ENCODE measurements at places on chromosomes 7 and 10.

DNA sequence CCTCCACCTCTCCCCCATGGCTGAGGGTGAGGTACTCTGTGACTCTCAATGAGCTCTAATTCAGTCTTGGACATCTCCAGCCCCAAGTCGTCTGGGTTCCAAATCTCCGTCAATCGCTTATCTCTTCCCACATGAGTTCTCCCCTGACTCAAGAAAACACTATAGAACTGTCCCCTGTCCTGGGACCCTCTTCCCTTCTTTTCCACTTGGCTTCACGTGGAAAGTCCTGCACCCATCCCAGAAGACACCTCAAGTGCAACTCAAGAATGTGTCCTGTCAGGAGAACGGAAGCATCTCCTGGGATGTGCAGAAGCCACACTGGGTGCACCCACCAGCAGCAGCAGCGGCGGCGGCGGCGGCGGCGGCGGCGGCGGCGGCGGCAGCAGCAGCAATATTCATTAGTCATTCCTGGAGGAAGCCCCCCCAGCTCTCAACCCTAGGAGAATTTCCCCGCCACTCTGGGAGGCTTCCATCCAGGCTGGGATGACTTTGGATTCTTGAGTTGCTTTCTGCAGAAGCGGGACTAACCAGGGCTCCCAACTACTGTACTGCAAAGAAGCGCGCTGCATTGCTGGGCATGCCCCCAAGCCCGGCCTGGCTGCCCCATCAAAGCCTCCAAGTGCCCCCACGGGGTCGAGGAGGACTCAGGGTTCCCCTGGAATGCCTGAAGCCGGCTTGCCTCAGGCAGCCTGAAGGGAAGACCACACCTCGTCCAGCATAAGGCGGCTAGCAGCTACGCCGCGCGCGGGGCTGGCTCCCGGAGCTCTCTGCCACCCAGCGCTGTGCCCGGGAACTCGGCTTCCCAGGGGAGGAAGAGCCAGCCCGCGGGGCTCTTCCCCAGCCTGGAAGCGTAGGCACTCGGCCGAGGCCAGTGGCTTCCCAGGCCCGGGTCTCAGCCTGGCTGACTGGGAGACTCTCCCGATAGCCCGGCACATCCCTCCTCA lies 1.0 kb downstream of the CRTAC1 start:
- no peak for DNase-seq

DNA sequence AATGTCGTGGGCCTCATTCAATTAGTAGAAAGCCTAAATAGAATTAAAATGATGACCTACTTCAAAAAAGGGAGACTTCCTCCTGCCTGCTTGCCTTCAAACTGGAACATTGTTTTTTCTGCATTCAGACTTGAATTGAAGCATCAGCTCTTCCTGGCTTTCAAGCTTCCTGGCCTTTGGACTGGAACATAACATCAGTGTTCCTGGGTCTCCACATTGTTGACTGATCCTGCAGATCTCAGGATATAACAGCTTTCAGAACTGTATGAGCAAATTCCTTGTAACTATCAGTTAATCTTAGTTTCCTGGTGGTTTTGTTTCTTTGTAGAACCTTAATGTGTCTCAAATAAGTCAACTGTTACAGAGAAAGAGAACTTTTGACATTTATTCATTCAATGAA lies 18.6 kb downstream of the MAGI2 start:
- DNase-seq, result no peak

DNA sequence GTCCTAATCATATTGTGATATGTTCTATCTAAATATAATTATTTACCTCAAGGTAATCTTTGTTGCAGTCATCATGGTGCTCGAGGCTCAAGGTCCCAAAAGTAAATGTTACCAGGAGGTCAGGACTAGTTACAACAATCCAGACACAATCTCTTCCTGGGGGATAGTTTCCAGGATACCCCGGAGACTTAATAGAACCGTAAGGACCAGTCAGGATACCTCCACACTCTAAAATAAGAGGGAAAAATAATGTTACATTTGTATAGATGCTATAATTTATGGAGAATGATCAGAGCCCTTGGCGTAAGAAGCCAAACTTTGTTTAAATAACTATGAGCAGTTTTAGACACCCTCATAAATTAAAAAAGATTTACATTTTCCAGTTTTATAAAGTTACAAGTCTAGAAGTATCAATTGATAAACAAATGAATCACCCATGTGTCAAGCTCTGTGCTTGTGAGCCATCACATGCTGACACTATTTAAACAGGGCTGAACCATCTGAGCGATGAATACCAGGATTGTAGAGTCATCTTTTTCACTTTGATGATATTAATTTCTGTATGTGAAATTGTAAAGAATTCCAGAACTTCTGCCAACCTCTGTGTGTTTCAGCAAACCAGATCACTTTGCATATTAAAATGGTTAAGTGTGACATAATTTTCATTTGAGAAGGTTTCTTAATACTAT lies 41.3 kb downstream of the CUBN start:
- DNase-seq, result no peak

DNA sequence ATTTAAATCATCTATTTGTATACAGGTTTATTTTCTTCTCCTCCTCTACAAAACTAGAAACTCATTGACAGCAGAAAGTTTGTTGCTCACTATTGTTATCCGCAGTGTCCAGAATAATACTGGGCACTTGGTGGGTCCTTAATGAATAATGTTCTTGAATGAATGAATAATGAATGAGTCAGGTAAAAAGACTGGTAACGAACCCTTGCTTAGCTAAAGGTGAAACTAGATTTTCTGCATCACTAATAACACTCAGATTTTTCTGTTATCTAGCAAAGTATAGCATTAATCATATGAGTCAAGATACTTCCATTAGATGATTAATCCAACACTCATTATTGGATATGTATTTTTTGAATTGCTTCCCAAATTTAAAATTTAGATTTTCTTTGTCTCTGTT lies 953.2 kb downstream of the SORCS3 start:
- no peak for DNase-seq

DNA sequence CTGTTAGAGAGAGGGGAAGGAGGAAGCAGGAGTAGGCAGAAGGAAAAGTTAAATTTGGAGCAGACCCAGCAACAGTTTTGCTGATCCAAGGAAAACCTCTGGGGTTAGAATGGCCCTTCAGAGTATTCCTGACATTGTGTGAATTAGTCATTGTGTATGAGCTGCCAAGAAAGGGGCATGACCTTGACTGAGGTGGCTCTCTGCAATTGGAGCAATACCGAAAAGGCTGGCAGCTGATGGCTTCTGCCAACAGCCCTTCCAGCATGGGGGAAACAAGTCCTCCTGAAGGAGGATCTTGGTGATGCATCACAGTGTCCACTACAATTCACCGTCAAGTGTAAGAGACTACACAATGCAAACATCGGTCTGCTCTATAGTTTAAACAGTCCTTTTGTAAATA lies 20.6 kb upstream of the WASL start:
- DNase-seq, result peak; percentile 31

DNA sequence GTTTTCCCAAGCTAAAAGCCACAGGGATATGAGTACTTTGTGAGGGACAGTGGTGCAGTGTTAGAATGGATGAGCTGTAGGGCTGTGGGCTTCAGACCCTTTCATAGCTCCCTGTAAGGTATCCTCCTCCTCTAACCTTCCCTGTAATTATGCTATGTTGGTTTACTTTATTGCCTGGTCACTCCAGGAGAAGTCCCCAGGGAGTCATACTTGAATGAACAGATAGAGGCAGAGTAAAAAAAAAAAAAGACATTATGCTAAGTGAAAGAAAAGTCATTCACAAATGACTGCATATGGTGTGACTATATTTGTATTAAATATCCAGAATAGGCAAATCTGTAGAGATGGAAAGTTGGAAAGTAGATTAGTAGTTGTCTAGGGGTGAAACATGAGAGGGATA lies 434.4 kb downstream of the AUTS2 start:
- no peak for DNase-seq

DNA sequence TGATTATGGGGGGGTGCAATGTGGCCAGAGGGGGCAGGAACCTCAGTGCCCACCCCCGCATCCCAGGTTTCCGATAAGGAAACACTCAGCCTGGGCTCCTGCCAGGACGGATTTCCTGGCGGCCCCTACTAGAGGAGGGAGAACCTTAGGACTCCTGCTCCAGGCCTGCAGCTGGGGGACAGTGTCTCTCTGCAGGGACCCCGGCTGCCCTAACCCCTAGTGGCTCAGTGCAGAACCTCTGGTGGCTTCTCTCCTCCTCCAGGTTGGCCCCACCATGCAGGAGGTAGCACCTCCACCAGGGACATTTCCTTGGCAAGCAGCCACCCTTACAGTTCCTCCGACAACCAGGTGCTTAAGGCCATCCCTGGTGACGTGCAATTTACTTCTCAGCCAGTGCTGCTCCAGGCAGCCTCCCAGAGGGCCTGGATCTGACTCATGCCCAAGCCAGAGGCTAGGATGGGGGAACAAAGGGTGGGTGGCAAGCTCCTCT lies 31.9 kb downstream of the SH2B2 start:
- no peak for DNase-seq

DNA sequence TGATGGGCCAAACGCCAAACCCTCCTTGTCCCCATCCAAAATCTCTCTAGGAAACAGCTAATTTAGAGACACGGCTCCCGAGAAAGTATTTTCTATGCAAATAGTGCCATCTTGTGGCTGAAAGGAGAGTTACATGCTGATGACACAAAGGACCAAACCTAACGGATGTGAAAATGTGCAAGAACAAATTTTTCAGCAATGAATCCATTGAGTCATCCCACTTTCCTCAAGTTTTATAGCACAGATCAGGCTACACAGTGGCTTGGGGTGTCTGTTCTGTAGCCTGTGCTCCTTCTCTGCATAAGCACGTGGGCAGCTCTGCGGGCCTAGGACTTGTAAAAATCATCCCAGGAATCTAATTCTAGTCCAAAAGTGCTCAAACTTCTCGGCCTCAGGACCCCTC lies 154.8 kb upstream of the PRR15 start:
- DNase-seq, result peak; percentile 58

DNA sequence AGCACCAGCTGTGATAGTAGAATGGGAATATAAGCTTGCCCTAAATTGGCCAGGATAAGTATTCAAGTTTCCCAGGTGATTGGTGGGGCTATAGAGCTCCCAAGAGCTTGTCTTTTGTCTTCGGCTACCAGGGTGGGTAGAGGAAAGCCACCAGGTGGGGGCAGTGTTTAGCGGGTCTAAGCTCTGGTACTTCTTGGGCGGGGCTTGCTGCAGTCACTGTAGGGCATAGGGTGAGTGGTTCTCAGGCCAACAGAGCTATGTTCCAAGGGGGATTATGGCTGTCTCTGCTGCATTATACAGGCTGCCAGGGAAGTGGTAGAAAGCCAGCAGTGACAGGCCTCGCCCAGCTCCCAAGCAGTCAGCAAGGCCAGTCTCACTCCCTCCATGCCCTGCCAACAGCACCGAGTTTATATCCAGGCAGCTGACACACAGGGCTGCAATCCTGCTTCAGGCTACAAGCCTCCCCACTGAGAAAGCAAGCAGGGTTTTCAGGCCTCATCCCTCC lies 110.7 kb downstream of the ZNF467 start:
- DNase-seq, result peak; percentile 18

DNA sequence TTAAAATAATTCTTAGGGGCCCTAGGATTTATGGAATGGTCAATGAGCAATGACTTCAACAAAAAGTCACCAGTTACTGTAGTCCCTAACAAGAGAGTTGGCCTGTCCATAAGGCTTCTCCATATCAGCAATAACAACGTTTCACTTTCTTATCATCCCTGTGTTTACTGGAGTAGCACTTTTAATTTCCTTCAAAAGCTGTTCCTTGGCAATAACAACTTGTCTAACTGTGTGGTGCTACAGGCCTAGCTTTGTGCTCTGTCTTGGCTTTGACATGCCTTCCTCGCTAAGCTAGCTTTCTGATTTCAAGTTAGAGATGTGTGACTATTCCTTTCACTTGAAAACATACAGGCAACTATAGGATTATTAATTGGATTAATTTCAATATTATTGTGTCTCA lies 81.1 kb downstream of the JMJD1C start:
- DNase-seq, result no peak

DNA sequence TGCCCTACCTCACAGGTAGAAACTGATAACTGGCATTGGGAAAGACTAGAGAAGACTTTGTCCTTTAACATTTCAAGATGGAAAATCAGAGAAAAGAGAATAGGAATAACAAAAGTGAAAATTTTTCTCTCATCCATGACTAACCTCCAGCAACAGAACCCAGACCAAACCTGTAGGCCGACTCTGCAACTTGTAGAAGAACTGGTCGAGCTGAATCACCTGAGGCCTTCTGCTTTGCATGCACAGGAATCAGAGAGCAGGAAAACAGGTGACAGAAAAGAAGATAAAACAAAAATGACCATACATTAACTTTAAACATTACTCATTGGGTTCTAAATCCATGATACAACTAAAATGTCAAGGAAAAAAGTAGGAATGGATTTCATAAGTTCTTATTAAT lies 137.1 kb downstream of the SLC25A13 start:
- DNase-seq, result no peak

DNA sequence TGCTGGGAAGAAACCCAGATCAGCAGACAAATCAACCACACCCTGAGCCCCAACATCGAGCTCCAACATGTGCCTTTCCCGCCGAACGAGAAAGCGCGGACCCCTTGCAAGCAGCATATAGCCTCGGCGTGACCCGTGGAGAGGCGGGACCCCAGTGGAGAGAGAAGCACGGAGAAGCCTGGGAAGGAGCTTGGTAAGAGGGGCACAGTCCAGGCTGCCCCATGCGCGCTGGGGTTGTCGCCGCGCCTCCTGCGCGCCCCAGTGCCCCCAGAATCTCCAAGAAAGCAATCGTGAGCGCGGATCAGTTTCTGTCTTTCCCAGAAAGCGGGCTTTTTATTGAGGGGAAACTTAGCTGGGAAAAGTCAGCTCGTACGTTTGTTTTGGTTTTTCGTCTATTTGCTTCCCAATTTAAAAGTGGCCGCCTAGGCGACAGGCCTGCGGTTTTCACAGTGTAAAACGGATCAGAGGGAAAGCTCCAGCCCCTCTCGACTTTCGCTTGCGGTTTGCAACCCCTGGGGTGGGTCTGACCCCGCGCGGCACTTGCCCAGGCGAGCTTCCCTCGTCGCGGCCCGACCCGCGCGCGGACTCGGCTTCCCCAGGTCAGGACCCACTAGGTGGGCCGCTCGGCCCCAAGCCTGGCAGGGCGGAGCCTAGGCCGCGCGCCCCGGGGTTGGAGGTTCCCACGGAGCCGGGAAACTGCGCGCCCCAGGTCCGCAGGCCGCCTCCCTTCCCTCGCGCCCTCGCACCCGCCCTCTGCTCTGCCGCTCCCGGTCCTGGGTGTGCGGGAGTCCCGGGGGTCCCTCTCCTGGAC lies 31.1 kb downstream of the SKIDA1 start:
- no peak for DNase-seq

GRCh38 chr7:128108641-128109423 lies 77.6 kb upstream of the LRRC4 start:
- DNase-seq, result no peak

DNA sequence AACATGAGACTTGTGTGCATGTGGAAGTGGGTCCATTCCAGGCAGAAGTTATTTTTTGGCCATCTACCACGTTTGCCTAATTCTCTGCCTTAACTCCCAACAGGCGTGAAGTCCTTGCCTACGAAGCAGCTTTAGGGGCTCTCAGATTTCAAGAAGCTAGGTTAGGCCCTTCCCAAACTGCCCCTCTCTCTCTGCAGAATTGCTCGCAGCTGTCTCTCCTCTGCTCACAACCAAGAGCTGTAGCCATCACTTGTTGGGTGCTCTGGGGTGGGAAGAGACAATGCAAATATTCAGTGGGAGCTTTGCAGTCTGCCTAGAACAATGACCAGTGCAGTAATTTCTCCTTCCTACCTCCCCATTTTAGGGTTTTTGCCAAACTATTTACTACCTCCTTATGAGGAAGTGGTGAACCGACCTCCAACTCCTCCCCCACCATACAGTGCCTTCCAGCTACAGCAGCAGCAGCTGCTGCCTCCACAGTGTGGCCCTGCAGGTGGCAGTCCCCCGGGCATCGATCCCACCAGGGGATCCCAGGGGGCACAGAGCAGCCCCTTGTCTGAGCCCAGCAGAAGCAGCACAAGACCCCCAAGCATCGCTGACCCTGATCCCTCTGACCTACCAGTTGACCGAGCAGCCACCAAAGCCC lies 24.9 kb downstream of the CYP17A1 start:
- no peak for DNase-seq

Measured in NCI-H774 (cell line).